ENCODE measurements at places on chromosomes 12 and 14.

GRCh38 chr14:89276424-89276975 is 140.5 kb downstream of the FOXN3 start:
- no peak for DNase-seq

- no peak for DNase-seq
These were observed 228.9 kb upstream of the EGLN3 start for GRCh38 chr14:34179727-34180126.

GRCh38 chr12:48796976-48797375 is 8.1 kb upstream of the ADCY6 start:
- DNase-seq: no peak

- no peak for DNase-seq
These were observed 237.1 kb downstream of the GXYLT1 start for GRCh38 chr12:41907550-41907949.

DNA sequence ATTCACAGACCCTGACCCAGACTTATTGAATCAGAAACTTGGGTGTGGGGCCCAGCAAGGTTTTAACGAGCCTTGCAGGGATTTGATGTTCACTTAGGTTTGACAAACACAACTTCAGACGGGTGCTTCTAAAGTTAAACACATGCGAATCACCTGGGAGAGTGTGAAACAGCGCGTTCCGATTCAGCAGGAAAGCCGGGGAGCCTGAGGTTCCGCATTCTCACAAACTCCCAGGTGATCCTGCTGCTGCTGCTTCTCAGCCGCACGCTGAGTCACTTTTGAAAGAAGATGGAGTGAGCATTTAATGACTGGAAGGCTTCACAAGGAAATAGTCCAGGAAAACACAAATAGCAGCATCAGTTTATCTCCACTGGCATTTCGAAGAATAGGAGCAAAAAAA is 44.2 kb upstream of the DDX11 start:
- DNase-seq: no peak

GRCh38 chr12:77830583-77831351 is at the start of gene NAV3:
NAV3 (plus strand) TSS chr12:77830894; CDS start chr12:77831462, 568 bp downstream.
- no peak for DNase-seq

DNA sequence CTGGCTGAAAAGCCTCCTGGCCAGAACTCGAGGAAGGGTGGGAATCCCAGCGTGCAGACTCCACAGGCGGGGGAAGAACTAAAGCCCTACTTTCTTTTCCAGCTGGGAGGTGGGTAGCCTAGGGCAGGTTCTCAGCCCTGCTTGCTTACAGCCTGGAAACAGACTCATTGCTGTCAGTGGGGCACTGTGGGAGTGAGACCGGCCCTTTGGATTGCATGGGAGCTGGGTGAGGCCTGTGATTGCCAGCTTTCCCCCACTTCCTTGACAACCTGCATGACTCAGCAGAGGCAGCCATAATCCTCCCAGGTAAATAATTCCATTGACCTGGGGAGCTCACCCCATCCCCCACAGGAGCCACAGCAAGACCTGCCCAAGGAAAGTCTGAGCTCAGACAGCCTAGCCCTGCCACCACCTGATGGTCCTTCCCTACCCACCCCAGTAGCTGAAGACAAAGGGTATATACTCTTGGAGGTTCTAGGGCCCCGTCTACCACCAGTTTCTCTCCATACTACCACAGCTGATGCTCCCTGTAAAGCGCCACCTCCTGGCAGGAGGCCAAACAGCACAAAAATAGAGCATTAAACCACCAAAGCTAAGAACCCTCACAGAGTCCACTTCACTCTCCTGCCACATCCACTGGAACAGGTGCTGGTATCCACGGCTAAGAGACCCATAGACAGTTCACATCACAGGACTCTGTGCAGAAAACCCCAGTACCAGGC is 294.1 kb downstream of the SEC23A start:
- no peak for DNase-seq

DNA sequence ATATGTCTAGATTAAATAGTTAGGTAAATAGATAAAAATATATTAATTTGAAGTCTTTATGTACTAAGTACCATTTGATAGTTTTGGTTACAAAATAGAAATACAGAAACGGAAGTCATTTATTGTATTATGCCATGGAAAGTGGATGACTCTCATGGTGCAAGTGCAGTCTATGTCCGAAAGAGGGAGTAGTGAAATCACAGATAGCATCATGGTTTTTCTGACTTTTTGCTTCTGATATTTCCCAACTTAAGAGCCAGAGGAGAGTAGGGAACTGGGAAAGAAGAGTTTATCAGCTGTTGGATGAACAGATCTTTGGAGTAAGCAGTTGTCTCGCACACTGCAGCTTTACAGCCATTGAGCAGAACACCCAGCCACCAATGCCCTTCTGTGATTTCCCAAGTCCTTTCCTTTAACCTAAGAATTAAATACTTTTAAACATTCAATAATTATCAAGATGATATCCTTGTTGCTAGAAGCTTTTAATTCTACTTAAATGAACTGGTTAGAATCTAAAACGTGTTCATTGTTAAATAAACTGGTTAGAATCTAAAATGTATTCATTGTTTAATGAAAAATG is 18.4 kb upstream of the SRGAP1 start:
- DNase-seq: peak; percentile 61

DNA sequence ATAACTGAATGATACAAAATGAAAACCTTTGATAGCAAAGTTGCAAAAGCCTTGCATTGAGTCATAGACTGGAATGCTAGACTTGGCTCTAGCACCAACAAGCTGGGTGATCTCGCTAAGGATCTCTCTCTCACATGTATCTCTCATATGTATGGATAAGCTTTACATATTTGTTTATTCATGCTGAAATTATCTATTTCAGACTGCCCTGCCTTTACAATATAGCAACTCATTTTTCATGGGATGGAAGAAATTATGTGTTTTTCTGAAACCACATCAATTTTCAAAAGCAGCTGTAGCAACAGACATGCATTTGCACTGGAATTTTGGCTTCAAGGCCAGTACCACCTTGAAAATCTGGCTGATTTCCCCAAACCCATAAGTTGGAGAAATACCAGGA is 11.4 kb downstream of the RERG start:
- no peak for DNase-seq

DNA sequence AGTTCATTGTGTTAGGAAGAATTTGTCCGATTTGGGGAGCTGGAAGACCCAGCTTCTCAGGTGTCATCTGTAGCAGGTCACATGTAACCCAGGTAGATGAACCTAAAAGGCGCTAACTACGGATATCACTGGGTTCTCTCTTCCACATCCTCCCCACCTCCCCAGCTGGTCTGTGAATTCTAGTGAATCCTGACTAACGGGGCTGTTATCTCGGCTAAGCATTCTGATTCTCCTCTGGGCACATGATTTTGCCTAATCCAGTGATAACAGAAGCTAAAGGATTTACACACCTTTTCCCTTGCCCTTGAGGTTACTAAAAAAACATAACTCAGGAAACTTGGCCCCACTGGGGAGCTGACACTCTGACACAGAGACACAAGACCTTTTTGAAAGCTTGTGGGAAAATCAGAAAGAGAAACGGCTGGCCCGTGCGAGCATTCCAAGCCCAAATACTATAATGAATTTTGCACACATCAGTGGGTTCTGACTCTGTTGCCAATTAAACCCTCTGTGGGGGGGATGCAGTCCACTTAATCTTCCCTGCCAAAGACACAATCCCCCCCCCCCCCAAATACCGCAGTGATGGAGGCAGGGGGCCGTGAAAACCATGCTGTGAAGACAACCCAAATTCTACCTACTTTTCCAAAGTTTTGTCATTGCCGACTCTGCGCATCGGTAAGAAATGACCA is 81.0 kb upstream of the FZD10 start:
- no peak for DNase-seq

- no peak for DNase-seq
These were observed 99.8 kb upstream of the DIO2 start for GRCh38 chr14:80310938-80311750.

- no peak for DNase-seq
These were observed 25.7 kb downstream of the C14orf132 start for GRCh38 chr14:96064866-96065265.

DNA sequence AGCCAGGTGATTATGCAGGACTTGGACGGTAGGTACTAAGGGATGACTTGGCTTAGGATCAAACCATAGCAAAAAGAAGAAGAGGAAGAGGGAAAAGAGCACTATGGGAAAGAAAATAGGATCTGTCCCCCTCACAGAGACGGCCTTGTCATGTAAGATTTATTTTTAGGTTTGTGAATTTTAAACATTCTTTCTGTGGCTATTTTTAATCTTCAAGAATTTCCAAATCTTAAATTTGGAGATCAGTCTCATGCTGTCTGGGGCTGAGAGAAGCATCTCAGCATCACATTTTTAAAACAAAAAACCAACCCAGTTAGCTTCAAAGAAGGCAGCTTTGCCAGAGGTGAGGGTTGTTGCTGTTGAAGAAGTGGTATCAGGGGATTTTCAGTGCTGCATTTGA is 52.6 kb upstream of the STRN3 start:
- DNase-seq: no peak

GRCh38 chr14:65192686-65193085 is 90.4 kb upstream of the MAX start:
- no peak for DNase-seq

- peak; percentile 33 for DNase-seq
These were observed 123.6 kb downstream of the TSPAN9 start for GRCh38 chr12:3200814-3201233.

DNA sequence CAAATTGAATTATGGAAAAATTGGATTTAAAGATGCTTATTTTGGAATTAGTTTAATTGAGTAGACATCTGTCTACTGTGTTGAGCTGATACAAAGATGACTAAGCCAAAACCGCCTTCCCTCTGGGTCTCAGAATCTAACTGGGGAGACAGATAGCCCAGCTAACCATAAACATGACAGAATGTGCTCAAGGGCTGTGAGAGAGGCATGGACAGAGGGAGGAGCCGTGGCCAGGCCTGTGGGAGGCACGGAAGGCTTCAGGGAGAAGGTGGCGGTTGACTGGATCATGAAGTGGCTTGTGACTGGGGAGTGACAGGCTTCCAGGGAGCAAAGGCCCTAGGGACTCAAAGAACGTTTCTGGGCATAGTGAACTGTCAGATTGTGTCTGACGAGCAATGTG is 74.6 kb downstream of the DACT1 start:
- peak; percentile 16 for DNase-seq

DNA sequence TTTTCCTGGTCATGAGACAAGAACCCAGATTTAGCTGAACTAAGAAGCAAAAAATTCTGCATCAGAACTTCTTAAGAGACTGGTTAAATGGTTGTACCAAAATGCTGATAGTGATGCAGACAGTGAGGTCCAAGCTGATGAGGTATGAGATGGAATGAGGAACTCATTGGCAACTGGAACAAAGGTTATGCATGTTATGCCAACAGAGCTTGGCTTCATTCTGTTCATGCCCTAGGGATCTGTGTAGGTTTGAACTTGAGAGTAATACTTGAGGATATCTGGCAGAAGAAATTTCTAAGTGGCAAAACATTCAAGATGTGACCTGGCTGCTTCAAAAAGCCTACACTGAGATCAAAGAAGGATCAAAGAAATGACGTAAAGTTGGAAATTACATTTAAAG is 398.0 kb downstream of the FSCB start:
- DNase-seq: no peak

DNA sequence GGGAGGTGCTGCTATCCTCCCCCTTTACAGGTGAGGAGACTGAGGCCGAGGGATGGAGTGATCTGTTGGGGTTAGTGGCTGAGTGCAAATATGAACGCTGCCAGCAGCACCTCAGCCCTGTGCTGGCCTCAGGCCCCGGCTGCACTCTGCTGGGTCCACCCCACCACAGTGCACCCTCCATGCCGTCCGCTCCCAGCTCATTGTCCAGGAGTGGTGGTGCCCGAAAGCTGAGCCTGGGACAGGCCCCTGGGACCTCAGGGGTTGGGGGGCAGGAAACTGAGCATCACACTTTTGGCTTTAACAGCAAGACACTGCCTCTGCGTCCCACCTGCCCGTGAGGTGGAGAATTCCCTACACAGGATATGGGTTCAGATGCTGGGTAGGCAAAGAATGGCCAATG is 31.5 kb upstream of the FBRSL1 start:
- DNase-seq: no peak

GRCh38 chr14:64841121-64841651 is 38.5 kb downstream of the SPTB start:
- DNase-seq: peak; percentile 29

DNA sequence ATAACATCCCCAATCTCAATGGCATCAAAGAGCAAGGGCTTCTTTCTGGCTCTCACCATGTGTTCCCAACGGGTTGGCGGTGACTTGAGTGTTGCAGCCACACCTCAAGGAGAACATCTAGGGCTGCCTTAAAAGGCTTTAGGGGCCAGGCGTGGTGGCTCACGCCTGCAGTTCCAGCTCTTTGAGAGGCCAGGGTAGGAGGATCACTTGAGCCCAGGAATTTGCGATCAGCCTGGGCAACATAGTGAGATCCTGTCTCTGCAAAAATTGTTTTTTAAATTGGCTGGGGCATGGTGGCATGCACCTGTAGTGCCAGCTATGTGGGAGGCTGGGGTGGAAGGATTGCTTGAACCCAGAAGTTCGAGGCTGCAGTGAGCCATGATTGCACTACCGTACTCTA is 14.9 kb downstream of the RFLNA start:
- DNase-seq: no peak

DNA sequence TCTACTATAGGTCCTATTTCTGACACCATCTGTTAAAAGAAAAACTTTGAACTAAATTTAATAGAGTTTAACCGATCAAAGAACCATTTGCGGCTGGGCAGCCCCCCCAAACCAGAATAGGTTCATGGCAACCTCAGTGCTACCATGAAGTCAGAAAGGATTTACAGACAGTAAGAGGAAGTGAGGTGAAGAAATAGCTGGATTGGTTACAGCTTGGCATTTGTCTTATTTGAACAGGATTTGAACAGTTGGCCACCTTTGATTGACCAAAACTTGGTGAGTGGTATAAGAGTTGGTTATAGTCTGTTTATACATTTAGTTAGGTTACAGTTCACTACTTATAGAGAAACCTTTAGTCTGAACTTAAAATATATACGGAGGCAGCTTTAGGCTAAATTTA is 88.9 kb downstream of the TXNDC16 start:
- DNase-seq: no peak

DNA sequence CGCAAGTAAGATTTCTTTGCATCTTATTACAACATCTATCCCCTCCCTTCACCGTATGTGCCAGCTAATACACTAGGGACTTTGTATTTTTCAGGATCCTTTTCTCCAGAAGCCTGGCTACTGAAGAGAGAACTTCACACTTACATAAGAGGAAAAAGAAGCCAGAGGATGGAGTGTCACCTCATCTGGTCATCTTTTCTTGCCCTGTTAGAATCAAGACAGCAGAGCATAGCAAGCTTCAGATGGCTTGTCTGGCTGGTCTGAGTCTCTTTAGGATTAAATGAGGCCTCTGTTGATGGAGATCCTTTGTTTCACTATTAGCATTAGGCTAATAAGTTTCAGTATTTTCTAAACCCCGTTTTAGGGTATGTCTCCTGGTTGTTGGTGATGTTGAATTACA is 14.4 kb upstream of the AACS start:
- DNase-seq: no peak

- DNase-seq: no peak
These were observed 292.7 kb upstream of the RTL1 start for GRCh38 chr14:101196051-101196712.

GRCh38 chr14:93688239-93688666 is 100.0 kb downstream of the PRIMA1 start:
- DNase-seq: no peak

- no peak for DNase-seq
These were observed 45.1 kb downstream of the TBX3 start for GRCh38 chr12:114638790-114639435.
